ENCODE measurements at places on chromosomes 3 and 15. TPM values are rescaled to one million over a fixed set of nuclear protein-coding genes. Genes with fewer than 3 reads are reported as not detected.

The PLA2G4D gene
- total RNA-seq: not detected

The NR1I2 gene
- total RNA-seq: 0.60 TPM

The TCF12 gene
- 55.5 TPM for total RNA-seq

The WDR93 gene
- not detected for total RNA-seq

The NCEH1 gene
- total RNA-seq: 4.4 TPM

The ARL14 gene
- not detected for total RNA-seq
